ENCODE measurements at places on chromosomes 16 and 17. TPM values are rescaled to one million over a fixed set of nuclear protein-coding genes. Genes with fewer than 3 reads are reported as not detected.

Gene KRT34
- not detected for total RNA-seq

Gene ZNF19
- total RNA-seq: 19.0 TPM

- no peak for DNase-seq
Measured at GRCh38 chr16:81939164-81940056, 71.9 kb downstream of the SDR42E1 start.

- DNase-seq: peak; percentile 42
Measured at GRCh38 chr16:53504665-53505064, 1.7 kb upstream of the AKTIP start.

Gene CYGB
- total RNA-seq: 24.6 TPM

DNA sequence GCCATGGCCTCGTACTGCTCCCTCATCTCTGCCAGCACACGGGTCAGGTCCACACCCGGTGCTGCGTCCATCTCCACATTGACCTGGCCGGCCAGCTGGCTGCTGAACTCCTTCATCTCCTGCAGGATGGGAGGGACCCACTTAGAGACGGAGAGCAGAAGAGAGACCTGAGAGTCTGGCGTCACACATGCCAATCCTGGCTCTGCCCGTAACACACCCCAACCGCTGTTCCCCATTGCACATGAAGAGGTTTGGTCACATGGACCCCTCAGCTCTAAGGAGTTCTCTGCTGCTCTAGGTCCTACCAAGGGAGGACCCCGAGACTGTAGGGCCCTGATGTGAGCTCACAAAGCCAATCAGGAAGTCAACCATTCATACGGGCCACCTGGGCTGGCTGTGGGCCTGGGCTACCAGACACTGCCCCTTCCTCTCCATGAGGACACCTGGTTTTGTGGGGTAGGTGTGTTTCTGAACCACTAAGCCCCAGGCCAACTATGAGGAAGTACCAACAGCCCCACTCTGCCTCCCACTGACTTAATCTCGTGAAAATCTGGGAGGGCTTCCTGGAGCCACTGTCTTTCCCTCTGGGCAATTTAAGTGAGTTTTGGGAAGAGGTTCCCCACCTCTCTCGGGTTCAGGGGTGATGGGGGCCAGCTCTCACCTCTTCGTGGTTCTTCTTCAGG, 2.4 kb downstream of the KRT15 start:
- no peak for DNase-seq

GRCh38 chr17:70780031-70780430, 610.7 kb downstream of the KCNJ2 start:
- no peak for DNase-seq

GRCh38 chr16:72211110-72211509, 39.2 kb upstream of the PMFBP1 start:
- DNase-seq: no peak

DNA sequence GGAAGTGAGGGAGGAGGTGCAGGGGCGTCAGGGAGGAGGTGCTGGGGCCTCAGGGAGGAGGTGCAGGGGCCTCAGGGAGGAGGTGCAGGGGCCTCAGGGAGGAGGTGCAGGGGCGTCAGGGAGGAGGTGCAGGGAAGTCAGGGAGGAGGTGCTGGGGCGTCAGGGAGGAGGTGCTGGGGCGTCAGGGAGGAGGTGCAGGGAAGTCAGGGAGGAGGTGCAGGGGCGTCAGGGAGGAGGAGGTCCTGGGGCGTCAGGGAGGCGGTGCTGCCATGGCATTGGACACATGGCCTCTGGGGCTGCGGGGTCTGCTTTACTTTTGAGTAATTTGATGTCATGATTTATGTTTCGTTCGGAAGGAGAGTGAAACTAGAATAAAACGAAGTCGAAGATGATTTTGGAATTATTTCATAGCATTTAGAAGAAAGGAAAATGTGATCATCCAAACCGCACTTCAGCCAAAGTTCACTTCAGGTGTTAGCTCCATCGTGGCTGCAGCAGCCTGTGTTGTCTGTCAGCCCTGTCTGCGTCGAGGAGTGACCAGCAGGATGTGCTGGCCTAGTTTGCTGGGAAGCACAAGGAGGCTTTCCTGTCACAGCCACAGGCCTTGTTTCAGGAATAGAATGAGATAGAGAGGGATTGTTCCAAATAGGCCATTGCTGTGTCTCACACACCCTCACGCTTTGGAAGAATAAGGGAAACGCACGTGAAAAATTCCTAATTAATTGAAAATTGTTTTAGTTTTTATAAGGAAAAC, 42.8 kb downstream of the RAB11FIP3 start:
- no peak for DNase-seq

DNA sequence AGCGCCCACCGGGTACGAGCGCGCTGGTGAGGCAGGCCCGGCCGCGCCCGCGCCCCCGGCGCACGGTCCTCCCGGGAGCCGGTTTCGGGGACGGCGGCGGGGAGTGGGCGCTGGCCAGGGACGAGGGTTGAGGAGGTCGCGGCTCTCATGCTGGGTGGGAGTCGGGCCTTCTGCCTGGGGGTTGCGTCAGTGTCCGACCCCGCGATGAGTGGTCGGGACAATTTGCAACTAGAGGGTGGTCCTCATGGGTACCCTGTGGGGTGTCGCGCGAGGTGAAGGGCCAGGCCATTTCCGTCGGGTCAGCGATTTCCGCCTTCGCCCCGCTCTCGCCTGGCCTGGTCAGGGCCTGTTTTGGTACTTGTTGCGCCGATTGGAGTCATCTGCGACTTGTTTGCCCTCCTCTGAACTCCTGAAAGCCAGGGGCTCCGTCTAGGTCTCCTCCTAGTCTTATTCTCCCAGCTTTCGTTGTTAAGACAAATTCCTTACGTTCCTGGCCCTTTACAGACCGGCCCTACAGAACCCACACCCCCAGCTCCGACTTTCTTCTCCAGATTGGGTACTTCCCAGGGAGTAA, 14.9 kb downstream of the NAA60 start:
- no peak for DNase-seq

Gene PABPN1L
- total RNA-seq: not detected

Gene NDRG4
- total RNA-seq: 4.6 TPM

GRCh38 chr16:72246423-72246822, 74.5 kb upstream of the PMFBP1 start:
- no peak for DNase-seq

Gene NSMCE1
- 66.1 TPM for total RNA-seq

Gene NXN
- total RNA-seq: 78.3 TPM

GRCh38 chr17:11467639-11468038, 130.6 kb upstream of the DNAH9 start:
- no peak for DNase-seq

- DNase-seq: no peak
Measured at GRCh38 chr16:84995663-84996062, 15.7 kb downstream of the ZDHHC7 start.

DNA sequence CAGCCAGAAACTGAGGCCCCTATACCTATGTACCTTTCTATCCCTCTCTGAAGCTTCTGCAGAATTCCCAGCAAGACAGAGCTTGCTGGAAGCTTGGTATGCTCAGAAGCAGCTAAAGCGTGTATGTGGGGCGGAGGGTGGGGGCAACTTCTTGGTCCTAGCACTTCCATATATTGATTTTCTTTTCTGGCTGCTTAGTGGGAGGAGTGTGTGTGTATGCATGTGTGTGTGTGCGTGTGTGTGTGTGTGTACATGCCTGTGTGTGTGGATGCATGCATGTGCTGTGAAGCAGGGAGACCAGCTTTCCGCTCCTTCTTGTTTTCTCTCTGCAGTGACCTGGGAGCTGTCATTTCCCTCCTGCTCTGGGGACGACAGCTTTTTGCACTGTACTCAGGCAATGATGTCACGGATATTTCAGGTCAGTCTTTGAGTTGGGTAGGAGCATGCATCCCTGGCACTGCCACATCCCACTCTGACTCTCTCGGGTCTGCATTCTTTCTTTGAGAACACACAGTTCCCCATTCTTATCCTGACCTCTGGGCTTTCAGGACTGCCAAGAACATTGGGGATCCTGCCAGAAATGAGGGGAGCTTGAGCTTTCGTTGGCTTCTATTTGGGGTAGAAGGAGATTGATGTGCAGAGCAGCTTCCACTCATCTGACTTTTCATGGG, 10.7 kb downstream of the HPR start:
- DNase-seq: no peak

Gene NME2
- 608 TPM for total RNA-seq

Gene NPIPA5
- 15.6 TPM for total RNA-seq

- DNase-seq: no peak
Measured at GRCh38 chr16:84526794-84527531, 22.5 kb upstream of the MEAK7 start.

DNA sequence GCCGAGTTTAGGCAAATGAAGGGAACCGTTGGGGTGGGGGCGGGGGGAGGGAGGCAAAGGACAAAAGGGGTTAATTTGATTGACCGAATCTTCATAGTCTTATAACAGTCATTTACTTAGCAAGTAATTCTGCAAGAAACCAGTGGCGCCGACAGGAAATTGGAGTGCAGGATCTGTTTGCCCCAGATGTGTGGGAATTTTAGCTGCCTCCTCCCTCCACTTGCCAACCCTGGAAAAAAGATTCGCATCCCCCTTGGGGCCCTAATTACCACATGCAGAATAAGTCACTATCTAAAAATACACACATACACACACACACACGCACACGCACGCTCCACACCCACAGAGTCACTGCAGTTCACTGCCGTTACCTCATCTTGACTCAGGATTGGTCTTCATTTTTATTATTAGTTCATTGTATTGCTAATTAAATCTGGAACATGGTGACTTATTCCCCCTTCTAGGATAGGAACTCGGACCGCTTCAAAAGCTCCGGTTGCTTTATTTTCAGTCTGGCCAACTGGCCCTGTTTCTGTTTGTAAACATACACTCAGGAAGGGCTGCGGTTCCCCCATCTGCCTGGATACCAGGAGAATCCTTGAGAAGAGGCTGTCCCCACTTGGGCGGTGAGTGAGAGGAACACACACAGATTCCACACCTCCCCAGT, 241.6 kb upstream of the SALL1 start:
- no peak for DNase-seq

DNA sequence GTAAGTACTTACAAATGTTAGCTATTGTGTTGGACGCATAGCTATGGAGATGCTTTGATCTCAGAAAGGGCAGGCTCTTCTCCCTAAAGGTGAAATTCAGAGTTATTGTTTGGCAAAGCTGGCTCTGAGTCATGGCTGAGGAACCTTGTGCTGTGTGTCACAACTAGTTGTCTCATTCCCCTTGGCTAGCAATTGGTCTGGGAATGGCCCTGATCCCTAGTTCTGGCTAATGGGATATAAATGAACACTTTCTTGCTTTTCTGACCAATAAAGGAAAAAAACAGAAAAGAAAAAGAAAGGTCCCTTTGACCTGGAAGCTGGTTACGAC, 210.6 kb downstream of the MAP2K4 start:
- no peak for DNase-seq

Gene EVI2A
- 2.7 TPM for total RNA-seq

Gene PPP1R1B
- 40.4 TPM for total RNA-seq

Gene STH
- total RNA-seq: not detected

Gene SDR42E2
- total RNA-seq: 0.18 TPM

Gene ARL5C
- total RNA-seq: not detected

DNA sequence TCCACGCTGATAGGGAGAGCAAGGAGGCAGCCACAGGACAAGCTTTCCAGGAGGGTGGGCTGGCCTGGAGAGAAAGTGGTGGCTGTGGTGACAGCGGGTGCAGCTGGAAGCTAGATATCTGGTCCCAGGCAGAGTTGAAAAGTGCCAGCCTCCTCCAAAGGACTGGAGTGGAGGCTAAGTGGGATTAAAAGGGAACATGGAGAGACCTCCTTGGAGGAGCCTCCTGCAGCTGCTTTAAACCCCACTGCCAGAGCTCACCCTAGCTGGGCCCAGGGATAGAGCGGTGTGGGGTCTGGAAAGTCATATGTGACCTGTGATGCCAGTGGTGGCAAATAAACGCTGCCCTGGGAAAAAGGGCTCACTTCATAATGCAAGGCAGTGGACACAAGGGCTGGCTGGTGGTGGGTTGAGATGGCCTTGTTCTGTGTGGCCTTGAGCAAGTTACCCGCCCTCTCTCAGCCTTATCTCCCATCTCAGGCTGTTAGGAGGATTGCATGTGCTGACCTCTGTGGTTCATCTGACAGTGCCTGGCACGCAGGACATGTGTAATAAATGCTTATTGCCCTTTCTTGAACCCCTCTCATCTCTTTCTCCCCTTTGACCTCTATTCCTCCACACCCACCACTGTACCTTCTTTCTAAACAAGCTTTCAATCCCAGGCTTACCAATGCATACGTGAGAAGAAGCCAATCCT, 61.0 kb upstream of the LGALS9 start:
- DNase-seq: no peak

Gene PNMT
- 7.1 TPM for total RNA-seq

Gene MYOCD
- total RNA-seq: 28.2 TPM

DNA sequence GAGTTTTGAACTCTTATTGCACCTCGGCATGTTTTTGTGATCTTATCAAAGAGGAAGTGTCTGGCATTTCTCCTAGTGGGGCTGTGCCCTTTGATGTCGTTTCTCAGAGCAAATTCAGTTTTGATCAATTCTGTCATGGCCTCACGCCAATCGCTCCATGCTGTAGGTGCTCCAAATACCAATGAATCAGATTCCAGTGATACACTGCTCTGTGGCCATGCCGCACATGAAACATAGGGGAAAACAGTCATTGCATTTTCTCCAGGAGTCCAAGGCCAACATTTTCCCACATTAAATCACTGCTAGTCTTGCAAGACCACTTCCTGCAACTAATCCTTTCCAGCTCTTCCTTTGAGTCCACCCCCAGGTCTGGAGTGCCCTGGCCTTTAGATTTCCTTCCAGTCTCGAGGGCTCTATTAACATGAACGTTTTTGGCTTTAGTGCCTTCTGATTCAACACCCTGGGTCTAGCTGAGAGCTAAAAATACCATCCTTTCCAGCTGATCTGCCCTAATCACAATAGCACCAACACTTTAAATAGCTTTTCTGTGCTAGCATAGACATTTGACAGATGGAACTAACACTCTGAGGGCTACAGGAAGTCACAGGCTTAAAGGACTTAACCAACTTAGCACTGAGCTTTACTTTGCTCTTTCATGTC, 18.2 kb upstream of the RASL10B start:
- no peak for DNase-seq

GRCh38 chr16:87528690-87529579, 36.1 kb upstream of the ZCCHC14 start:
- DNase-seq: no peak

- DNase-seq: no peak
Measured at GRCh38 chr16:15647294-15648014, 2.6 kb upstream of the NDE1 start.

- no peak for DNase-seq
Measured at GRCh38 chr16:54806378-54806777, 124.3 kb upstream of the IRX5 start.

Gene C16orf90
- total RNA-seq: not detected

Gene FAM171A2
- 0.78 TPM for total RNA-seq

DNA sequence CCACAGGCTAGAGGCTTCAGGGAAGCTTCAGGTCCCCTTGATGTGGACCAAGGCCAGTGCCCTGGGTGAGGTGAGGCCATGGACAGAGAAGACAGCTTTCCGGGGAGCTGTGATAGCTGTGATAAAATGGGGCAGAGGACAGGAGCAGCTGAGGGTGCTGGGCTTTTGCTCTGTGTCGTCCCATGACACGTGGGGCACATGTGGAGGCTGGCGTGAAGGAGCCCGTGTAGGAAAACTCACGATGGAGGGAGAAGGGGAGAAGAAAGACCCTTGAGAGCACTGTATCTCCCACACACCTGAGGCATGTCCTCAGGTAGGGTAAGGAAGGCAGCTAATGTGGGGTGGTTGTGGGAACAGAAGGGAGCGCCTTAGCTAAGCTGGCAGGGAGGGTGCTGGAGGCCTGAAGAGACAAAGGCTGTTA, 21.3 kb downstream of the B9D1 start:
- DNase-seq: no peak

Measured in ureter (tissue), 1 donor.